Stimulated activated CD8-positive, alpha-beta memory T cell treated with anti-CD3 and anti-CD28 coated beads, Interleukin-4, amount 100 ng/mL, for 1 hour (primary cell): ENCODE measurements at places on chromosomes 7 and 10.

DNA sequence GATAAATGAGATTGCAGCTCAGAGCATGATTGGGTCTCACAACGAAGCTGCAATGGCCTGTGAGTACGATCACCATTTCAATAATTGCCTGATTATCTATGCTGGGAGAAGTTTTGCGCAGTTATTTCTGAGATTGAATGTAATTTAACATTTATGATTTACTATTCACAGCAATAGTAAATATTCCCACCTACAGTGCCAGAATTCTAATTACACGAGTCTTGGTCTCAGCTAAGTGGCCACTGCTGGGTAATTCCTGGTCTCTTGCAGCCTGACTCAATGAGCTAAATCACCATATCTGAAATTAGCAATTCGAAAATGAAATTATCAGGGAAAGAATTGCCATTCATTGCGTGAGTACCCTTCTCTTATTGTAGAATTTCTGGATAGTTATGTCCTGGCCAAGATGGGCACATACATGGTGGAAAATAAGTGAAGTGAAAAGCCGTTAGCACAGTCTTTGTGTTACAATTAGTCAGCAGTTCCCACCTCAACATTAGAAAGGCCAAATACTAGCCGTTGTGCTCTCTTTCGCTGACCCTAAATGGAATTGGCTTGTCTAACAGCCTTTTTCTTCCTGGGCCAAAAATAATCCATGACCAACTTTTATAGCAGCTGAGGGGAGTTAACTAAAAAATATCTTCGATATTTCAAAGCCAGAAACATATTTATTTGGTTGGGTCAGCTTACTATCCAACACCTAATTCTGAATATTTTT, 681.0 kb upstream of the C7orf33 start:
- no peak for DNase-seq

- no peak for DNase-seq
These were observed 820.6 kb downstream of the CCSER2 start for GRCh38 chr10:85148693-85149640.

- no peak for DNase-seq
These were observed 1206.1 kb upstream of the CELF2 start for GRCh38 chr10:9811601-9812000.

GRCh38 chr10:103884681-103885139, 29.3 kb upstream of the SH3PXD2A start:
- no peak for DNase-seq

DNA sequence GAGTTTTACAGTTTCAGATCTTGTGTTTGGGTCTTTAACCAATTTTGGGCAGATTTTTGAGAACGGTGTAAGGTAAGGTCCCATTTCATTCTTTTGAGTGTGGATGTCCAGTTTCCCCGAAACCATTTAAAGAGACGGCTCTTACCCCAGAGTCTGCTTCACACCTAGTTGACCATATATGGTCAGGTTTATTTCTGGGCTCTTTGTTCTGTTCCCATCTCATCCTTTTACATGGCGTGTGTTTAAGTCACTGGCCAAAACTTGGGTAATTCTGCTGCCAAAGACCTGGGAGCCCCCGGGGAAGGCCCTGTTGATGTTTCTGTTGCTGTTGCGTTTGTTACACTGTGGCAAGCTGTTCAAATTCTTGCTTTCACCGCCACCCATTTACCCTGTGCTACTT, 120.1 kb downstream of the PTPRN2 start:
- DNase-seq, result no peak

DNA sequence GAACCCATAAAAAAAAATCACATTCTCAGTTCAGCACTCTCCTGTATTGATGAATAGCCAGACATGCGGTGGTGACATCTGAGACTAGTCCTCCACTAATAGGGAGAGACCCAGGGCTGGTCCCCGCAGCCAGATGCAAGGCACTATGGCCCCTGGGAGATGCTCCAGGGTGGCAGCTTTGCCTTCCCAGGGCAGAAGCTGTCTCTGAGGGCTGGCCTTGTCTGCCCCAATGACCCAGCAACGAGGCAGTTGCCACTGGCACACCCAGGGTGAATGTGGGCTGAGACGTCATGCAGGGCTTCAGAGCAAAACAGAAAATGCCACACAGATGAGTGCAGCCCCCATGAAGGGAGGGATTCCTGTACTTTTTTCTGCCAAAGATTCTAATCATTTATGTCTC, 50.1 kb upstream of the GDF10 start:
- no peak for DNase-seq

- DNase-seq, result no peak
These were observed 30.6 kb upstream of the MYL10 start for GRCh38 chr7:101659706-101660105.
